ENCODE measurements at places on chromosomes 5 and 9.

- DNase-seq: no peak
Observed at GRCh38 chr9:87236546-87236945, 261.1 kb upstream of the DAPK1 start.

GRCh38 chr9:15262581-15262980 lies 44.4 kb downstream of the TTC39B start:
- no peak for DNase-seq

- DNase-seq: no peak
Observed at GRCh38 chr5:150067405-150067960, 18.9 kb downstream of the CSF1R start.

DNA sequence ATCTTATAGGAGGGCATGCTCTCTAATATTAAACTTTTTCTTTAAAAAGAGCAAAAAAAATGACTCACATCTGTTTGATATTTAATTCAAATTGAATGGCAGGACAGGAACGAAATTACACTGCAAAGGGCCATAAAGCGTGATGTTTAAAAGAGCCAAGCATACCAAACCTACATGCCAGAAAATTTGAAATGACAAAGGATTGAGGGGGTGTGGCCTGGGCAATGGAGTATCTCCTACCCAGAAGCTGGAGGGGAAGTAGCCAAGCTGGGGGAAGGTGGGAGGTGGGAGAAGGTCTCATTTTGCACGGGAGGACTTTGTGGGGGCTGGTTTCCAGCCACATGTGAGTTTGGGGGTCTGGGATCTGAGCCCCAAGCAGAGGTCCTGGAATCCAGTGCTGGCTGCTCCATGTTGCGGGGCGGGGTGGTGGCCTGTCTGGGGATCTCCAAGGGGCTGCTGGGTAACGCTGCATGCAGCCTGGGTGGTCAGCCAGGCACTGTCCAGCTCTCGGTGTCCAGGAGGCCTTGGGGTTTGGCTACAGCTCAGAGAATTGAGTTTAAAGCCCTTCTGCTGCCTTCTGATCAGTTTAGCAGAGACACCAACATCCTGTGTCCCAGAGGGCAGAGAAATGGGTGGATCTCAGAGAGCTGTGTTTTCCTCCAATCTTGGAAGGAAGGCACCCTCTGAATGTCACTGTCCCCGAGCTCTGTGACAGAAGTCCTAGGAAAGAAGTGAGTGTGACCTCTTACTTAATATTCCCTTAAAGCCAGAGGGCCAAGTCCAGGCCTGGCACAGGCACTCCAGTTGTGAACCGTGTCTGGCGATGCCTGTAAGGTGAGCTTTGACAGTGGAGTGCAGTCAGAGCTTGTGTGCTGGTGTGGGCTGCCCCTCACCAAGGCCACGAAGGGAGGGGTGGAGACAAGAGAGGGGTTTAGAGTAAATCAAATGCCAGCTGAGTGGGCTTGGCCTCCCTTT lies 7.6 kb downstream of the DCANP1 start:
- no peak for DNase-seq

DNA sequence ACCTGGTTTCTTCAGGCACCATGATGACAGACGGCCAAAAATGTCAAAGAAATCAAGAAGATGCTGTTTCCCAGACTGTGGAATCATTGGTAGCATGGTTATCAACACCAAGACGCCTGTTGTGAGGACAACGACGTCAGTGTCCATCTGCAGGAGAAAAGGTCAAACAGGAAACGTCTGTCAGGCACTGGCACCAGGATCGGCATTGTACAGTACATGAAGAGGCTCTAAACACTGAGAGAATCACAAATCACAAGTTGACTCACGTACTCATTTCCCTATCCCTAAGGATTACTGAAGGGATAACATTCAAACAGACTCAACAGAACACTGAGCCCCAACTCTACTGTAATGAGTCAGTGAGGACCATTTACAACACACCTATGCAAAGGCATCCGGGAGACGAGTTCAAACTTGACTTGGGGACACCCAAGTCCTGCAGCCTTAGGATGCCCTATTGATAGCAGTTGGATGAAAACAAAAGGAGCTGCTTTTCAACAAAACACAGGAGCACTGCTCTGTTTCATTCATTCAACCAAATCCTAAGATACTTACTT lies 21.0 kb downstream of the TSC1 start:
- no peak for DNase-seq

- no peak for DNase-seq
Observed at GRCh38 chr5:40404613-40405012, 275.1 kb upstream of the PTGER4 start.

GRCh38 chr9:114169952-114170770 lies 14.8 kb downstream of the COL27A1 start:
- DNase-seq: no peak

- DNase-seq: no peak
Observed at GRCh38 chr5:151741678-151742423, 16.6 kb downstream of the ATOX1 start.

DNA sequence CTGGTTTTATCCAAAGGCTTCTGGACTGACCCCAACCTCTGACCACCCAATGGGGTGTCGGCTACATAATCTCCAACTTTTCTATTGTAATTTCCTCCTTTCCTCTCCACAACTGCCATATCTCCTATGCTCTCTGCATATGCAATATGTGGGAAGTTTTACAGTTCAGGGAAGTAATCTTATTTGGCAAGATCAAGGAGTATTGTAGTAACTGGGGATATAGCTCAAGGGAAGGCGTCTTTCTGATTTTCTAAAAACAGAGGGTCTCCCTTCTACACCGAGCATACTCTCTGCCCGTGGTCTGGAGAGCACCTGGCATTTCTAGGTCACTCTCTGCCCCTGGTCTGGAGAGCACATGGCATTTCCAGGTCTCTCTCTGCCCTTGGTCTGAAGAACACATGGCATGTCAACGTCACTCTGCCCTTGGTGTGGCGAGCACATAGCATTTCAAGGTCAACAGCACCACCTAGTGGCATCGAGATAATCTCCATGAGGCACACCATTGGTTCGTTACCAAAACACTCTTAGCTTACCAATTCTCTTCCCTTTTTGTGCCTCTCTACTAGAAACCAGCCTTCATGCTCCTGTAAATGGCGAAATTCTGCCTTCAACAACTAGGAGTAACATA lies 616.4 kb upstream of the NUDT12 start:
- no peak for DNase-seq

DNA sequence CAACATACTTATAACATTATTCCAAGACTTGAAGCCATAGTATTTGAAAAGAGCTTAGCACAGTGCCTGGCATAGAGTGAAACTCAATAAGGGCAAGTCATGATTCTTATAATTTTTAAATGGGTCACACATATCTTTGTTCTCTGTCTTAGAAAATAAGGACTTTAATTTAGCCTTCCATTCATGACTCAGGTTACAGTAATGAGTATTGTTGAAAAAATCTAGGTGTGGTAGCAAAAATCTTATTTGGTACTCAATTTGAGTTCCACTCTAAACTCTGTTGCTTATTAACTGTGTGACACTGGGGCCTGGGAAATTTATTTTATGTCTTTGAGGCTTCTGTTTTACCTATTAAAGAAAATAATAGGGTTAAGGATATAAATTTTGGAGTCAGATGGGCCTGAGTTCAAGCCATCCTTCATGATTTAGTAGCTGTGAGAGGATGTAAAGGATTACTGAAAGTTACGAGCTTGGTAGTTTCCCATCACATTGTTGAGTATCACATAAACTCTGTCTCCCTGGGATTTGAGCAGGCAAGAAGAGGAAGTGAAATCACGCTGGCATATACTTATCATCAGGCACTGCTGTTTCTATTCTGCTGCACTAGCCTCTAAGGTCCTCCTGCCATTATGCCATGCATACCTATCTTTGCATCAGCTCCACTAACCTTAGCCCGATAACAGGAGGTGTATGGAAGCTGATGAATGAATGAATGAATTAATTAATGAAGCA lies 1.5 kb downstream of the SPINK9 start:
- DNase-seq: no peak

DNA sequence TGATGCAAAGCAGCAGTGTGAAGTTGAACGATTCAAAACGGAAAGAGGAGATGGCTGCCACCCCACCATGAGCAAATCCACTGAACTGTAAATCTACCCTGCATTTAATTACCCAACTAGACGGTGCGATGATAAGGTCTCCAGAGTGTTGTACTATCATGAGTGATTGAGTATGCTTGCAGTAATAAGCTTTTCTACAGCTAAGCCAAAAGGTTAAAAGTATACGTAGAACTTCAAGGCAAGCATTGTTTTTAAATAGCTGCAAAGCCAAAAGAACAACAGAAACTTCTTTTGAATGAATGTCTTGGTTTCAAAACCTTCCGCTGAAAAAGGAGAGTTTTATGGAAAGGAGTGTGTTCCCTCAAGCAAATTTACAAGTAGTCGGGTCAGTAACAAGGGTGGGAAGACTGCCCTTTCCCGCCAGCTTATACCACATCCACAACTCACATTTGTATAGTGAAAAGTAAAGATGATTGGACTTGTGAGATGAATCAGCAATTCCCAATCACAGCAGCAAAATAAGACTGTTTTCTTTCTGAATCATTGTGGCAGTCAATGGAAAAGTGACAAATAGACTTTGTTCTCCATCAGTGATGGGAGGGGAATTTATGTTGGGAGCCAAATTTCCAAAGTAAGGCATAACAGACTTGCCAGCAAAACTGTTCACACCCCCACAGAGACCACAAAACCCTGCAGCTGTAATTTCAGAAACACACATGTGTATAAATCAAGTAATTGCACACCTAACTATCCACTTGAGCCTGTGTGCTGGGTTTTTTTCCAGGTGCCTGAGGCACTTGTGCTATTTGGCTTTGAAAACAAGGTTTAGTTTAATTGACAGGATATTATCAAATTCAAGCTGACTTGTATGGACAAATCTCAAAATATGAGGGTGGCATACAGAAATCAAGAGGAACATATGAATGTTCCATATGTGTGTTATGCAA lies 407.7 kb upstream of the GRAMD2B start:
- DNase-seq: no peak

DNA sequence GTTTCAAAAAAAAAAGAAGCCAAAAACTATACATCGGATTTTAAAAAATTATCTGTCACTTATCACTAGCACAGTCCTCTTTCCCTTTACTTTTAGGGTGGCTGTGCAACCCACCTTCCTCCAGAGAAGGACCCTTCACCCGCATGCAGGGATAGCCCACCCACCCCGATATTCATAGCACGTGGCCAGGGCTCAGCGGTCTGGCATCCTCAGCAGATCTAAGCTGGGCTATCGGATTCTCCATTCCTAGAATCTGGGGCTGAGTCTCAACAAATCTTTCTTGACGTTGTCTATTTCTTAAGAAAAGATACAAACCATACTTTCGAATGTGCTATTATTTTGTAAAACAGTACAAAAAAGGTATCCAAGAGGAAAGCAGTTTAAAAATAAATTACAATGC lies 70.9 kb downstream of the MYO10 start:
- DNase-seq: no peak

DNA sequence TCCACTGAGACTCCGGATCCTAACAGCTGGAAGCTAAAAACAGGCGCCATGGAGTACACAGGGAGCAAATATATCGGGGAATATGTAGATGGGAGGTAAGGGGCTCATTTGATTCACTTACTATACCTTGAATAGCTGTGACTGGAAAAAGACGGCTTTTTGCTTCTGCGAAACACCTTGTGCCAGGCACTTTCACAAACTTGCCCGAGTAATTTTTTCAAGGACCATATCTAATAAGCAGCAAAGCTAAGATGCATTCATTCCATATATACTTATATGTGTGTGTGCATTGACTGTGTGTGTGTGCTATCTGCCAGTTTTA lies 178 bp downstream of the MORN5 start:
- DNase-seq: no peak

GRCh38 chr9:79977074-79977435 lies 405.3 kb downstream of the TLE4 start:
- DNase-seq: no peak

DNA sequence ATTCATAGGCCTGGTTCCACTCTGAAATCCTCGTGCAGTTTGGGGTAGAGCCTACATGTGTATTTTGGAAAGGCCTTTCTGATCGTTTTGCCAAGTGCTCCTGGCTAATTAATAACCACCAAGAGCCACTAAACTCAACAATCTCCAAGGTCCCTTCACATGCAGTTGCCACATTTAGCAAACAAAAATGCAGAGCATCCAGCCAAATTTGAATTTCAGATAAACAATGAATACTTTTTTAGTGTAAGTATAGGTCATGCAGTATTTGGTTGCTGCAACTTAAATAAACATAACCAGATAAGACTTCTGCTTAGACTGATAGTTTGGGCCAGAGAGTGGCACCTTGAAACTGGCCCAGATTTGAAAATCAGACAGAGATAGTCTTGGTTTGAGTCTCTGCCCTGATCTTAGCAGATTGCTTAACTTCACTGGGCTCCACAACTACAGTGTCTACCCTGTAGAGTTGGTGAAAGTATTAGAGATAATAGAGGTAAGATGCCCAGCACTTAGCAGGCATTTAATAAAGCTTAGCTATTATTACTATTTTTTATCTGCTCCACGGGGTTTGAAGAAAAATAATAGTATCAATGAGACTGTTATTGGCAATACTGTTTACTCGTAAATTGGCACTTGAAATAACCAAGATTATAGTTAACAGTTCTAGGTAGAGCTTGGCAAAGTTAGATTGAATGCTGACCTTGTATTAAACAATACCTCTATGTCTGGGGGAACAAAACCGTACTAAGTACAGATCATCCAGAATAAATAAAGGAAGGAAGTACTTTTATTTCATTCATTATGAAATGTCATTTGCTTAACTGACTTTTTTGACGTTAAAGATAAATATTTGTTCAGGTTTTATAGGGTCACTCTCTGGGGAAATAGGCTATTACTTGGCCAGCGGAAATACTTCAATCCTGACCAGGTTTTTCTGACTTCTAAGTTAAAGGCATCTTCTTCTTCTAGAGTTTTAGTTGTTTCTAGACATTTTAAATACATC lies 274.8 kb downstream of the DOCK8 start:
- DNase-seq: no peak

- DNase-seq: no peak
Observed at GRCh38 chr5:79798893-79799590, 109.4 kb downstream of the CMYA5 start.

DNA sequence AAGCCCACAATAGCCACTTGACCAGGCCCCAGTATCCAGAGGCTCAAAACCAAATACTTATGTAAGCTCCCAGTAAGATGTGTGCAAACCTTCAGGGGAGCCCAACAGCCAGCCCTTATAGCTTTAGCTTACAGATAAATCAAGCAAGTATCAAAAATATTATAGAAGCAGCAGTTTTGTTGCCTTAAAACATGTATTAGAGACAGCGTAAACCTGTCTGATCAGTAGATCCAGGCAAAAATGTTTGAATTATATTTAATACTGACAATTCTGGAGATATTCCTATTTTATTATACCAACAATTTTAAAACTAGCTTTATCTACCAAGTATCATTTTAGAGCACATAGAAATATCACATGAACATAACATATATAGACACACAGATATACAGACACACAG lies 365.6 kb upstream of the KLF4 start:
- DNase-seq: no peak

DNA sequence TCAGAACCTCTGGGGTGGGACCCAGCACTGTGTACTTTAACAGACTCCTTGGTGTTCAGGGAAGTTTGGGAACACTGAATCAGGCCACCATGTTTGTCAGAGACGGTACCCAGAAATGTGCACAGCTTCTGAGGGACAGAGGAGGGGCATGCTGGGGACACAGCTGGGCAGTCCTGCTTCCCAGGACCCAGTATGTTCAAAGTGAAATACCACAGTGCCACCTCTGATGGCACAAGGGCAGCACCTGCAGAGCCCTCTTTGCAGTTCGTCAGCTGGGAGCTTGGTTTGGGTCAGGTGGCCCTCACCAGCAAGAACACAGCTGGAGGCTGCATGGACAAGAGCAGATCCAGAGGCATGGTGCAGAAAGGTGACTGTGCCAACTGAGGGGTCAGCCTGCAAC lies 51.2 kb downstream of the NDST1 start:
- DNase-seq: no peak

GRCh38 chr5:25448646-25449045 lies 803.9 kb upstream of the CDH10 start:
- DNase-seq: no peak

Data from germinal center (tissue), 1 donor.